ENCODE measurements at places on chromosomes 1 and 21.

DNA sequence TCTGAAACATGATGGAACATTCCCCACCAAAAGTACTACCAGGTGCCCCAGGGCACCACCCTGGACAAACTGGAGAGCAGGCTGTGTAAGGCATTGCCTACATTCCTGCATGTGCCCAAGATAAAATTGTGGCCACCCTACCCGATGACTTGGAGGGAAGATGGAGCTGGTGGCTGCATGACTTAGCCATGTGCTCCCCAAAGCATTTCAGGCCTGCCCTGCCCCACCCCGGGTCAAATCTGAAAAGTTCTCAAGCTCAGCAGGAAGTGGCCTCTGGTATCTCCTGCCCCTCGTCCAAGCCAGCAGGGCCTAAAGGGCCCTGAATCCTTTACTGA, 8.5 kb downstream of the CD2 start:
- H3K4me1 ChIP-seq = no peaks in the 10 kb centered on the region
- H3K4me3 ChIP-seq = no peak overlapping the region
- no peak for DNase-seq
- H3K27ac ChIP-seq = no peak overlapping the region
- no peaks in the 10 kb centered on the region for H3K27me3 ChIP-seq

DNA sequence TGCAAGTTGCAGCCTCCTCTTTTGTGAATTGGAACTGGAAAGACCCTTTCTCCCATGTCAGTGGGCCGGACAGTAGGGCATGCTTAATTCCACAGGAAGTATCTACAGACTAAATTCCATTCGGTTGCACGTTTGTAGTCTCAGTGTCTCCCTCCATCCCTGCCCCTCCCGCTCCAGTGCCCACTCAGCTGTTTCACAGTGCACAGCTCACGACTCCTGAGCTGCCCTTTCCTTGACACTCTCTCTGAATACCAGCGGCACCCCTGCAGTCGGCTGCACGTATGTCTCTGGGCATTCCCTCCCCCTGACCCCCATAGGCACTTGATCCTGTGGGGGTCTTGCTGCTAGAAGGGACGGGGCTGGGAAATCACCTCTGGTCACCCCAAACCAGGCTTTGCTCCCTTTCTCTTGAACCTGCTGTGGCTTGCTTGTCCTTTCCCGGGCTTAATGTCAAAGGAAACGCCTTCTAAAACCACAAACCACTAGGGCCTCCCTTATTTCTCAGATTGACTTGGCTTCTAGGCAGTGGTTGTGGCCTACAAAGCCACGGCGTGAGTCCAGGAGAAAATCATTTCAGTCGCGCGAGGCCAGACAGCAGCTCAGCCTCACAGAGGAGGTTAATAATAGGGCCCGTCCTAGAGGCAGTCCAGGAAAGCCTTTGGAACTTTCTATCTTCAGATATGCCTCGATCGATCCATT, 365.3 kb upstream of the PROX1 start:
- DNase-seq = no peak
- H3K27me3 ChIP-seq = no peaks in the 10 kb centered on the region
- H3K36me3 ChIP-seq = no peaks in the 10 kb centered on the region
- no peak overlapping the region for H3K27ac ChIP-seq
- H3K4me3 ChIP-seq = no peak overlapping the region

DNA sequence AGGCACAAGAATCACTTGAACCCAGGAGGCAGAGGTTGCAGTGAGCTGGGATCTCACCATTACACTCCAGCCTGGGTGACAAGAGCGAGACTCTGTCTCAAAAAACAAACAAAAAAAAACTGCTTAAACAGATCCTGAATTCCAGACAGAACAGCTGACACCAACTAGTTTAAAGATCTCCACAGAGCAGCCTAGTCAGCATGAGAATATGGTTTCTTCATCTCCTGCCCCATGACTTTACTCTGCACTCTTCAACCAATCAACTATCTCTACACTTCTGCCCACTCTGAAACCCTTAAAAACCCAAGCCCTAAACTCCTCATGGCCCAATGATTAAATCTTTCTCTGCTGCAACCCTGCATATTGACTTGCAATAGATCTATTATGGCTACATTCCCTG, 7.5 kb upstream of the PRRC2C start:
- H3K27me3 ChIP-seq = no peaks in the 10 kb centered on the region
- no peak overlapping the region for H3K4me3 ChIP-seq
- no peak overlapping the region for H3K27ac ChIP-seq
- no peaks in the 10 kb centered on the region for H3K36me3 ChIP-seq
- H3K4me1 ChIP-seq = no peaks in the 10 kb centered on the region

GRCh38 chr21:43287795-43288755, 119.3 kb downstream of the CRYAA start:
- no peak overlapping the region for H3K4me3 ChIP-seq
- H3K36me3 ChIP-seq = no peaks in the 10 kb centered on the region
- H3K27me3 ChIP-seq = no peaks in the 10 kb centered on the region
- H3K27ac ChIP-seq = no peak overlapping the region
- no peaks in the 10 kb centered on the region for H3K4me1 ChIP-seq
- DNase-seq = peak; percentile 48

DNA sequence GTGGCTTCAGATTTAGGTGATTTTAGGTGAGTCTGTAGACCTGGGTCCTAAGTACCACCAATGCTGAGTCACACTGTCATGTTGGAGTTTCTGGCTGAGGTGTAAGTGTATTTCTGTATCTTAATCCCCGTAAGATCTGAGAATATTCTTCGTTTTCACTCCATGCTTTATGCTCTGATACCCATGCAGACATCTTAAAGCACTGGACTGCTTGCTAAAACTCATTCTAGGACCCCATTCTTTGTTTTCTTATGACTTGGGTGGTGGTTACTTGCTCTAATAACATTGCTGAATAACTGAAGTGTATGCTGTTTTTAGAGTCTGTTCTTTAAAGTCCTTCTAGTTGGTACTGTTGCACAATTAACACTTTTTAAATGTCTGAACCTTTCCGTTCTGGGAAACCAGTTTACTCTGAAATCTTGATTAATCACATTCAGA, 36.6 kb downstream of the CDC42 start:
- DNase-seq = no peak
- peaks cover 87% of the 10 kb centered on the region for H3K36me3 ChIP-seq
- H3K4me1 ChIP-seq = peaks cover 45% of the 10 kb centered on the region
- H3K4me3 ChIP-seq = no peak overlapping the region

DNA sequence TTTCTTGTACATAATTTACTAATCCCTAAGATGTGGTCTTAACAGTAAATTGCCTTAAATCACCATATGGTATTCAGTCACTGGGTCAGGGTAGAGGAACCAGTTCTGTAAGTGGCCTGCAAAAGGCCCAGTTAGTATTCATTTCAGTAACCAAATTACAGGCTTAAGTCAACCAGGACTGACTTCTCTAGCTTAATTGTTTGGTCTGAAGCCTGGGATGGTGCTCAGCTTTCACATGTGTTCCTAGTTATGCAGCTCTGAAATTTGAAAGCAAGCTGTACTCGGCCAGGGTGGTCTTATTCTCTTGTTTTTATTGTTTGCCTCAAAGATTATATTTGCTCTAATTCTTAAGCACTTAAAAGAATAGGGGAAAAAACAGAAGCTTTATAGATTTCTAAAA, 144.6 kb downstream of the MAGI3 start:
- no peak overlapping the region for H3K4me3 ChIP-seq
- H3K36me3 ChIP-seq = no peaks in the 10 kb centered on the region
- peaks cover 19% of the 10 kb centered on the region for H3K4me1 ChIP-seq
- H3K27me3 ChIP-seq = no peaks in the 10 kb centered on the region

DNA sequence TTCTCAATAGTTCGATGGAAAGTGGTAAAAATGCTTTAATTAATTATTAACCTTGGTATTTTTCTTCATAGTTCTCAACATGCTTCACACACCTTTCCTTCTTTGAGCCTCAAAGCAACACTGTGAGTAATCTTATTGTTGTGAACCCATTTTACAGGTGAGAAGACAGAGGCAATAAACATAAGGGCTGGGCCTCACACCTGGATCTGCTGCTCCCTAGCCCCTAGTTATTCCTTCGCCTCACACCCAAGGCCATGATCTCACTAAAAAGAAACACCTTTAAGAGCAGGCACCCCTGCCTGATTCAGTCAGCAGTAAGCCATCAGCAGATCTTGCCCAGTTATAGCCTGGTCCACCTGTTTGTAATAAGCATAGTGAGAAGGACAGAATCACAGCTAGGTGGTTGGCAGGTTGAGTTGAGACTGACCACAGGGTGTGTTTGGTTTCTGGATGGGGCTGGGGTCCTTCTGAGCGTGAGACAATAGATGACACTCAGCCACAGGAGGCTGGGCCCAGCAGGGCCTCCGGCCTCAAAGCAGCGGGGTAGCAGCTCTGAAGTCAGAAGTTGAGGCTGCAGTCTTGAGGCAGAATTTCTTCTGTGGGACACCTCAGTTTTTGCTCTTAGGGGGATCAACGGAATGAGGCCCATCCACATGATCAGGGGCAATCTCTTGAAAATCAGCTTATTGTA, 203.9 kb downstream of the RHOU start:
- H3K27me3 ChIP-seq = no peaks in the 10 kb centered on the region
- no peaks in the 10 kb centered on the region for H3K36me3 ChIP-seq
- no peaks in the 10 kb centered on the region for H3K4me1 ChIP-seq
- no peak overlapping the region for H3K27ac ChIP-seq
- no peak overlapping the region for H3K4me3 ChIP-seq

GRCh38 chr1:52640697-52641096, 7.7 kb downstream of the SHISAL2A start:
- H3K36me3 ChIP-seq = no peaks in the 10 kb centered on the region
- H3K27ac ChIP-seq = no peak overlapping the region
- no peaks in the 10 kb centered on the region for H3K27me3 ChIP-seq
- H3K4me3 ChIP-seq = no peak overlapping the region
- H3K4me1 ChIP-seq = peaks cover 11% of the 10 kb centered on the region

DNA sequence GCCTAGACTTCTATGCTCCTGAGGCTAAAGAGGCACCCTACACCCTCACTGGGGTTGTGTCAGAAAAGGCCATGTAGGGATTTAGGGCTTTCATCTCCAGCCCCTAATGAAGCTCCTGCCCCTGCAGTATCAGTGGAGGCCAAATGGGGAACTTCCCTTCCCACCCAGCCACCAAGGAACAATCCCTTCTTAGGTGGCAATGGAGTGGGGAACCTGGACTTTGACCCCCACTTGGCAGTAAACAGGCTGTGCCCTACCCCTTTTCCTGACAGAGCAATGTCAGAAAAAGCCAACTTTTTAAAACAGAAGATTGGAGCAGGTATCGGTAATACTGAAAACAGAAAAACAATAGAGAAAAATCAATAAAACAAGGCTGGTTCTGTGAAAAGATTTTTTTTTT, 35.5 kb upstream of the SLC19A2 start:
- no peaks in the 10 kb centered on the region for H3K36me3 ChIP-seq
- no peak overlapping the region for H3K4me3 ChIP-seq
- no peaks in the 10 kb centered on the region for H3K4me1 ChIP-seq
- no peaks in the 10 kb centered on the region for H3K27me3 ChIP-seq

GRCh38 chr1:203695116-203695515, 68.5 kb downstream of the ATP2B4 start:
- peaks cover 5% of the 10 kb centered on the region for H3K36me3 ChIP-seq
- H3K27me3 ChIP-seq = no peaks in the 10 kb centered on the region
- H3K4me3 ChIP-seq = no peak overlapping the region
- DNase-seq = no peak
- H3K27ac ChIP-seq = no peak overlapping the region

GRCh38 chr1:83954166-83954823, 44.6 kb downstream of the TTLL7 start:
- DNase-seq = no peak
- no peak overlapping the region for H3K4me3 ChIP-seq
- H3K27ac ChIP-seq = no peak overlapping the region
- H3K4me1 ChIP-seq = no peaks in the 10 kb centered on the region
- no peaks in the 10 kb centered on the region for H3K36me3 ChIP-seq
- H3K27me3 ChIP-seq = peaks cover 3% of the 10 kb centered on the region

- no peaks in the 10 kb centered on the region for H3K36me3 ChIP-seq
- no peaks in the 10 kb centered on the region for H3K27me3 ChIP-seq
- H3K27ac ChIP-seq = no peak overlapping the region
- no peak overlapping the region for H3K4me3 ChIP-seq
- H3K4me1 ChIP-seq = peaks cover 20% of the 10 kb centered on the region
- DNase-seq = no peak
Observed at GRCh38 chr1:234368320-234369032, 4.8 kb upstream of the COA6 start.

DNA sequence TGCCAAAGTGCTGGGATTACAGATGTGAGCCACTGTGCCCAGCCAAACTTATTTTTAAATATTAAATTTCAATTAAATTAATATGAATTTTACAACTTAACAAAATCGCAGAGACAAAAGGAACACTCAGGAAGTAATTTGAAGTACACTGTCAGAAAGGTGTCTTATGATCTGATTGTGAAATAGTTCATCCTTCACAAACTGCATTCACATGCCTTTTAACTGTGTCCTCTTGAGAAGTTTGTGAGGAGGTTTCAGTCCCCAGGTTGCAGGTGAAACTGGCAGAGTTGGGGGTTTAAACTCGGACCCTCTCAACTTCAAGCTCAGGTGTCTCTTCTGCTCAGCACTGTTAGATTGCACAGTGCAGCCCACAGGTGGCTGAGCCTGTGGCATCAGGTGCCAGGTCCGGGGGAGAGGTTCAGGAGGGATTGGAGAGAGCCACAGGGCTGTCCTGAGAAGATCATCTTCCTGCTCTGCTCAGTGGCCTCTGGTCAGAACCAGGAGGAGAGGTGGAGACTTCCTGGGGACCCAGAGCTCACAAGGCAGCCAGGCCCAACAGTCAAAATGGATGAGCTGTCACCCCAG, 152.3 kb upstream of the RAB4A start:
- no peaks in the 10 kb centered on the region for H3K36me3 ChIP-seq
- peak overlapping the region; percentile 29 for H3K27ac ChIP-seq
- peaks cover 16% of the 10 kb centered on the region for H3K4me1 ChIP-seq
- no peaks in the 10 kb centered on the region for H3K27me3 ChIP-seq

All from RWPE2 (cell line).